ENCODE measurements at places on chromosomes 11 and 22.

GRCh38 chr11:120215634-120216033 lies 4.8 kb downstream of the OAF start:
- DNase-seq: peak; percentile 24

DNA sequence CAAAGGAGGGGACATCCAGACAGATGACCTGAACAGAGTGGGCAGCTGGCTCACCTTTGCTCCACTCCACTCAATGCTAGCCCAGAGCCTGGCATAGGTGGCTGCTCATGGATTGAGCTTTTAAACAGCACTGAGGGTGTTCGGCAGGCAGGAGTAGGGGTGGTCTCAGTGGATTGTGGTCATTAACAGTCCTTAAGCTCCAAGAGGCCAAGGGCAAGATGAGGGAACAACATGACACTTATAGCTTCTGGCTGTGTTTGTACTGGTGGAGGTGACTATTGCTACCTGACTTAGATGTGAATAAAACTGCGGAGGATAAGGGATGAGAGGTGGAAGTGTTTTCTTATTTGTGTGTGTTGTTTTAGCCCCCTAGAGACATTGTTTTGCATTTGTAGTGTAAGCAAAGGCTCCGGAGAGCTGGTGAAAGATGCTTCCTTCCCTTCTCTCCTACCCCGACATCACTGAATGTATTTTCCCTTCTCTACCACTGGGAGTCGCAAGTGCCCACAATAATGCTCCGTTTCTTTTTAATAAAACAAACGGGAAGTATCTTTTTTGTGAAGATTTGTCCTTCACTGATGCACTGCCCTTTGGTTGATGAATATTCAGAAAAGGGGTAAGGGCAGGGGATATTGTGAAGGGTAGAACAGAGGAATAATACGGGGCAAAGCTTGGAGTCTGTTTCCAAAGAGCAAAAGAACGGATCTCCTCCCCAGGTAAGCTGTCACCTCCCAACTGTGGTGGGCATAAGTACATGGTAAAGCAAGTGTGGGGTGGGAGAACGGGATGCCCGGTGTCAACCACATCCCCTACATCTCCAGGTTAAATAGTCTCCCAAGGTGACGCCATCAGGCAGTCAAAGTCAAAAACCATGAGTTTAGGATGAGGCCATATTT lies 27.5 kb upstream of the MTNR1B start:
- DNase-seq: peak; percentile 33

DNA sequence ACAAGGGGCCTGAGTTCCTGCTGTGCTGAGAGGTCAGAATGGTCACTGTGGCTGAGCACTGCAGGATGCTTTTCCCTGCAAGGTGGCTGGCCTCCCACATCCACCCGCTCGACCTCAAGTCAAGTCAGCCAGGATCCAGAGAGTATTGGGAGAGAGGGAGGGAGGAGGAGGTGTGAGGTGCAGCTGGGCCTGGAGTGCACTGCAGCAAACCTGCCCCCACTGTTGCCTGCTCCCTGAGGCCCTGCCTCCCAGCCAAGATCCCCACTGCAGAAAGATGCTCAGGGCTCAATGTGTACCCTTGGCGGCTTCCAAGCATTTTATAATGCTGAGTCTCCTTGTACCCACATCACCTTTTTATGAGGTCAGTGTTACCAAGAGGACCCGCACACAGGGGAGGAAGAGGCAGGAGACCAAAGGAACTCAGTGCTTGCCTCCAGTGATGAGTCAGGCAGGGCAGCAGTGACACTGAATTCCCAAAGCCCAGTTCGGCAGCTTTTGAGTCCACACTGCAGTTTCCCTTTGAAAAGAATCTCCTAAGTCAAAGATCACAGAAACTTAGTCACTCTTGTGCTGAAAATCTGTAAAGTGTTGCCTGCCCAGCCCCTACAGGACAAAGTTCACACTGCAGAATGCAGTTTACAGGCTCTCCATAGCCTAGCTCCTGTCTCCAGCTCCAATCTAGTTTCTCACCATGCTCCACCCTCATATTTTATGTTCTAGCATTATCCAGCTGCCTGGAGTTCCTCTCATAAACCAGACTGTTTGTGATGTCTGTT lies 3.1 kb downstream of the ENDOD1 start:
- DNase-seq: peak; percentile 47

DNA sequence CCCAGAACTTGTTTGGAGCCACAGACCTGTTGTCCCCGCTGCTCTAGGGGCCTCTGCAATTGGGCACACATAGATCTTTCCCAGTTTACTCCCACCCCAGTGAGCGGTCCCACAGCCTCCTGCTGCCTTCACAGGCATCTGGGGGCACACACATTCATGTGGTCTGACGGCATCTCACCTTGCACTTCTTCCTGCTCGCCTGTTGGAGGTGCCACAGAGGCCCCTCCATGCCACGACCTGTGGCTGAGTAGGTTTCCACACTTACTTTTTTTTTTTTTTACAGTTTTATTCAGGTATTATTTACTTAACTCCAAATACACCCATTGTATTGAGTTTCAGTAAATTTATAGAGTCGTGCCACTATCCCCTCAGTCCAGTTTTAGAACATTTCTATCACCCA lies 68.9 kb upstream of the SEPTIN5 start:
- DNase-seq: no peak

- no peak for DNase-seq
Observed at GRCh38 chr11:44623731-44624491, 58.4 kb downstream of the CD82 start.

DNA sequence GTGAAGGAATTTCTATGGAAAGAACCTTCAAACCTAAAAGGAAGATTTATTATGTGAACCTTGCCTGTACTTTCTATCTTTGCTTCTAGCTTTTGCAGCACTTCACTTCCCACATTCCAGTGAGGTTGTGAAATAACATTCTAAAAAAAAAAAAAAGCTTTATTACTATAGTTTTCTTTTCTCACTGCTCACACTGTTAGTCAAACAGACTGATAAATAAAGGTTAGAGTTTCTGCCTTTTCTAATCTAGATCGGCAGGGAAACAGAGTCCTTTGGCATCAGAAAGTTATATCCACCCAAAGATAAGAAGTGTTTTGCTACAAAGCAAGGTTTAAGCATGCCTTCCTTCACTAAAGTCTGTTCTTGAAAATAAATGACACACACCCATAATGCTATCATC lies 2.8 kb downstream of the AAMDC start:
- DNase-seq: peak; percentile 54

DNA sequence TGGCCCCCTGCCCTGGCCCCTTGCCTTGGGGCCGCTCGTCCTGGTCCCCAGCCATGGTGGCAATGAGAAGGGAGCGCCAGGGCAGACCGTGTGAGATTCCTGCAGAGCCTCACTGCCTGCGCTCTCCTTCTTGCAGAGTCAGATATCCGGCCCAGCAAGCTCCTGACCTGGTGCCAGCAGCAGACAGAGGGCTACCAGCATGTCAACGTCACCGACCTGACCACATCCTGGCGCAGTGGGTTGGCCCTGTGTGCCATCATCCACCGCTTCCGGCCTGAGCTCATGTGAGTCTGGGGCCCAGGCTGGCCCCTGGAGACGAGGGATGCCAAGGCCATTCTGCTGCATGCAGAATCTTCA lies 114.1 kb downstream of the MICAL2 start:
- DNase-seq: peak; percentile 66

DNA sequence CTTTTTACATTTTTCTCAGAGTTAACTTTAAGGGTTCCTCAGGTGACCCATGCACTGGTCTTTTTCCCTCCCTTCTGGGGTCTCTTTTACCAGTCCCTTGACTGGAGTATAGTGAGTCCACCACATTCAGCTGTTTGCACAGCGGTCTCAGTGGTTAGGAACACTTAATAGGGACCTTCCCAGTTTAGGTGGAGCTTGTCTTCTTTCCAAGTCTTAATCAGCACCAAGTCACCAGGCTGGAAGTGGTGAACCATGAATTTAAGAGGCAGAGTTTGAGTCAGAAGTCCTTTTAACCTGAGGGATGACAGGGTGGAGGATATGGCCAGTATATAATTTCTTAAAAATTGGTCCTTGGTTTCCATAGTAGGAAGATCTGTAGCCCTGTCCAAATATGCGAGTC lies 349.7 kb upstream of the MPPED2 start:
- DNase-seq: no peak

DNA sequence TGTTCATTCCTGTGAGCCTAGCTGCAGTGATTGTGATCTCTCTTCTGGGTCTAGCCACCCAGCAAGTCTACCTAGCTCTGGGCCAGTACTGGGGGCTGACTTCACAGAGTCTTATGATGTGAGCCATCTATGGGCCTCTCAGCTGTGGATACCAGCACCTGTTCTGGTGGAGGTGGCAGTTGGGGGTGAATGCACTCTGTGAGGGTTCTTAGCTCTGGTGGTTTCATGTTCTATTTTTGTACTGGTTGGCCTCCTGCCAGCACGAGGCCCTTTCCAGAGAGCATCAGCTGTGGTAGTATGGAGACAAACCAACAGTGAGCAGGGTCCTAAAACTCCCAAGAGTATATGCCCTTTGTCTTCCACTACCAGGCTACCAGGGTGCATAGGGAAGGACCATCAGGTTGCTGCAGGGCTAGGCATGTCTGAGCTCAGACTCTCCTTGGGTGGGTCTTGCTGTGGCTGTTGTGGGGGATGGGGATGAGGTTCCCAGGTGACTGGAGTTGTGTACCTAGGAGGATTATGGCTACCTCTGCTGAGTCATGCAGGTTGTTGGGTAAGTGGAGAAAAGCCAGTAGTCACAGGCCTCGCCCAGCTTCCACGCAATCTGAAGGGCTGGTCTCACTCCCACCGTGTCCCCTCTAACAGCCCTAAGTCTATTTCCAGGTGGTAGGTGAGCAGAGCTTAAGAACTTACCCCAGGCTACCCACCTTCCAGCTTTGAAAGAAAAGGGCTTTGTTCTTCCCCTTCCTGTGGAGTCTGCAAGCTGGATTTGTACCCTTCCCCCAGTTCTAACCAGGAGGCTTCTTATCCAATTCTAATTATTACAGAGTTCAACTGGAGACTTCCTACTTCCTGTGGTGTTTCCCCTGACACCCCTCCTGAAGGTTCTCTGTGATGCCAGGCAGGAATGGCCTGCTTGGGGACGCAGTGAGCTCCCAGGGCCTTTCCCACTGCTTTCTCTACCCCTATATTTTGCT lies 250.7 kb downstream of the LUZP2 start:
- no peak for DNase-seq

- no peak for DNase-seq
Observed at GRCh38 chr11:117857734-117858414, 18.6 kb downstream of the FXYD6 start.

DNA sequence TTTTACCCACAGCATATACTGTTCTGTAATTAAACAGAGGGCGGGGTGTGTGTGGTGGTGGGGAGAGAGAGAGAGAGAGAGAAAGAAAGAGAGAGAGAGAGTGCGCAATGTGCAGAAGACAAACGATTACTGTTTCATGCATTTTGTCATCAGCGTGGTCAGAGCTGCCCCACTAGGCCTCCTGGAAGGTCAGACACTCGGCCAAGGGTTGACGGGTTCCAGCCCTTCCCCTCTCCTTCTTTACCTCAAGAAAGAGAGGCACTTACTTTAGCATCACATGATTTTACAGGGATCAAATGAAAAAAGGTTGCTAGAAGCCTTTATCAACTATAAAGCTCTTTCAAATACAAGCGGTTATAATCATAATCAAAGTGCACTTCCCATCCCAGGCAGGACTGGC lies 269.2 kb upstream of the SORL1-AS1 start:
- DNase-seq: no peak

DNA sequence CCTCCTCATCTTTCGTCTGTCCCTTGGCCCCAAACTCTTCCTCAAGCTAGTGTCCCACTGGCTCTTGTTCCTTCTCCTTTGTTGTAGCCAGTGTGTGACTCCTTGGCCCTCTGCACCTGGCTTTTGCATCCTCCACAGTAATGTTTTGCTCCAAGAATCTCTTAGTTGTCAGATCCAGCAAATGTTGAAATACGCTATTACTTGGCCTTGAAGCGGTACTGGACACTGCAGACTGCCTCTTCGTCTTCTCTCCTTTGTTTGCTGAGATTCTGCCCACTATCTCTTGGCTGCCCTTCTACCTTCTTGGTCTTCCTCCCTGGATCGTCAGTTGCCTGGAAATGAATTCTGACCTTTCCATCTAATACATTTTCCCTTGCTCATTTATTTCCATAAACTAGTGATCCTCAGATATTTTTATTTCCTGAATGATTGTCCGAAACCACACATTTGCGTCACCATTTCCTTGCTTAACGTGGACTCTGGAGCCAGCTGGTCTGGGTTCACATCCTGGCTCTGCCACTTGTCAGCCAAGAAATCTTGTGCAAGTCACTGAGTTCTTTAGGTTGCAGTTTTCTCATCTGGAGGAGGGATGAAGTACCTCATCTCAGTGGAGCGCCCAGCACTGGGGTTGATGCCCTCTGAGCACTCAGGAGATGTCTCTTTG lies 113.6 kb downstream of the LDLRAD3 start:
- DNase-seq: peak; percentile 46

- DNase-seq: peak; percentile 39
Observed at GRCh38 chr22:28331695-28332094, 347.9 kb downstream of the TTC28 start.

GRCh38 chr11:103862094-103862801 lies 174.2 kb upstream of the DDI1 start:
- DNase-seq: no peak

DNA sequence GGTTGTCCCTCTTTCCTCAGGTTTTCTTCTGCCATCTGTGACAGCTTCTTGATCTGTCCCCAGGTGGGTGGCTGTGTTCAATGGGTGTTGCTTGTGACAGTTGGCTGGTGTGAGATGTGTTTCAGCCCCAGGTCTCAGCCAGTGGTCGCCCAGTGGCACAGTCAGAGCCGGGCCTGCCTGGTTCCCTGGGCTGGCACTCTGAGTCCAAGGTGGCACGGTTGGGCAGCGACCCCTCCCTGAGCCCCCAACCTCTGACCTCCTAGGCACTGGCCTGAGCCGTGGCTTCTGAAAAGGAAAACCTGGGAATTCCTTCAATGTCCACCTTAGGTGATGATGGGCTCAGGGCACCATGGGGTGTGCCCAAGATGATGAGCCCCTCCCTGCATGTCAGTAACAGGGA lies 14.0 kb upstream of the PRODH start:
- DNase-seq: no peak

GRCh38 chr11:35347921-35348331 lies 71.4 kb downstream of the SLC1A2 start:
- DNase-seq: peak; percentile 90

- DNase-seq: no peak
Observed at GRCh38 chr11:126114486-126115126, 51.9 kb upstream of the CDON start.

- DNase-seq: no peak
Observed at GRCh38 chr11:134643115-134644012, 231.3 kb upstream of the B3GAT1 start.

Measured in AG10803 (cell line).